ENCODE measurements at places on chromosomes 4 and X.

GRCh38 chrX:134782796-134783195 lies 124.5 kb upstream of the PLAC1 start:
- no peak for DNase-seq

DNA sequence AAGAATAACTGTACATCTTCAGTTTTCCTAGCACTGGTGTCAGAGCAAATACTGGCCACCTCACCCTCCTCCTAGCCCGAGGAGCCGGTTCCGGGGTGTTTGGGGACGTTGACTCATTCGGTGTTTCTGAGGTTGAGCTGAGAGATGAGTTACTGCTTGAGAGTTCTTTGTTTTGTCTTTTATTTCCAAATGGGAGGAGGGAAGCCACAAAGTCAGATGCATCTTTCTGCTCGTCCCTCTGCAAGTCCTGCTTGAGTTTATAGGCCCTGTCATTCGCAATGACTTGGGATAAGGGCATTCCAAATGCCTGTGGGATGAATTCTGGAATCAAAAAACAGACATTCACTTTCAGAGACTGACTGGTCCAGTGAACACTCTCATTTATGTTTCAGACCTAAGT lies 77.5 kb downstream of the HCCS start:
- DNase-seq = no peak

DNA sequence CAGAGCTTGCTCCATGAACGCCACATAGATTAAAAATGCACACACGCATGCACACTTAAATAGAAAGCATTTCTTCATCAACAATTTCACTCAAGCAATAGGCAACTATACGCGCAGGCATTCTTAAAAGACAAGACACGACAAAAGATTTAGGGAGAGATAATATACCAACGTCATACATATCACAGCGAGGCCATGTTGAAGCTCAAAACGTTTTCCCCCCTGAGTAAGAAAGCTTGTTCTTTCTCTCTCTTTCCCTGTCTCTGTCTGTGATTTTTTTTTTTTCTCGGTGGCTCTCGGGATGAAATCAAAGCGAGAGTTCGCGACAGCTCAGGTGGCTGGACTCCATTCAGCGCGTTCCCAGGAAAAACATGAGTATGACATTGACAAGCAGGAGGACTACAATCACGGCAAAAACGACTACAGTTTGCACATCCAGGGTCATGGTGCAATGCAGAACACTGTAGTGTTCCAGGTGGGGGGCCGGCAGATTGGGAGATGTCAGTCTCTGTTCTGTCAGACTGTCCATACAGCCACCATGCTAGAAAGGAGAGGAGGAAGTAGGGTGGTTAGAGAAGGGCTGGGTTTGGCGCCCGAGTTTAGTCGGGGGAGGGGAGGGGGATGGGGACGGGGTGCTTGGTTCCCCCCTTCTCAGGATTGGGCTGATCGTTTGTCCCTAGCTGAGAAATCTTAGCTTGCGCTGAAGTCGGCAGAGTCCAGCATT lies 30.7 kb downstream of the ARHGEF9 start:
- no peak for DNase-seq

GRCh38 chr4:34893382-34893781 lies 1350.9 kb downstream of the ARAP2 start:
- no peak for DNase-seq

GRCh38 chrX:106484233-106484632 lies 127.5 kb upstream of the RADX start:
- no peak for DNase-seq

DNA sequence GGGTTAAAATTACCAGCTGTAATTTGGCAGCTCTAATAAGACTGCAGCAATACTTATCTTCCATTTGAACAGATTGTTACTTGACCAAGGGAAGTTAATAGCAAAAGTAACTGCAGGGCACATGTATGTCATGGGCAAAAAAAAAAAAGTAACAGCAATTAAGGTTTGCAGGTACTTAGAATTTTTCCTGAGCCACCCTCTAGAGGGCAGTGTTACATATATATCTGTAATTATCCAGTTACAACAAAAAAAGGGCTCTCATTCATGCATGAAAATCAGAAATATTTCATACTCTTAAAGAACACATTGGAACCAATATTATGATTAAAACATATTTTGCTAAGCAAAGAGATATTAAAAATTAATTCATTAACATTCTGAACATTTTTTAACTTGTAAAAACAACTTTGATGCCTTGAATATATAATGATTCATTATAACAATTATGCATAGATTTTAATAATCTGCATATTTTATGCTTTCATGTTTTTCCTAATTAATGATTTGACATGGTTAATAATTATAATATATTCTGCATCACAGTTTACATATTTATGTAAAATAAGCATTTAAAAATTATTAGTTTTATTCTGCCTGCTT lies 25.1 kb downstream of the XIAP start:
- no peak for DNase-seq
